Iris pigment epithelial cell (primary cell): ENCODE measurements at places on chromosomes 16 and 17.

DNA sequence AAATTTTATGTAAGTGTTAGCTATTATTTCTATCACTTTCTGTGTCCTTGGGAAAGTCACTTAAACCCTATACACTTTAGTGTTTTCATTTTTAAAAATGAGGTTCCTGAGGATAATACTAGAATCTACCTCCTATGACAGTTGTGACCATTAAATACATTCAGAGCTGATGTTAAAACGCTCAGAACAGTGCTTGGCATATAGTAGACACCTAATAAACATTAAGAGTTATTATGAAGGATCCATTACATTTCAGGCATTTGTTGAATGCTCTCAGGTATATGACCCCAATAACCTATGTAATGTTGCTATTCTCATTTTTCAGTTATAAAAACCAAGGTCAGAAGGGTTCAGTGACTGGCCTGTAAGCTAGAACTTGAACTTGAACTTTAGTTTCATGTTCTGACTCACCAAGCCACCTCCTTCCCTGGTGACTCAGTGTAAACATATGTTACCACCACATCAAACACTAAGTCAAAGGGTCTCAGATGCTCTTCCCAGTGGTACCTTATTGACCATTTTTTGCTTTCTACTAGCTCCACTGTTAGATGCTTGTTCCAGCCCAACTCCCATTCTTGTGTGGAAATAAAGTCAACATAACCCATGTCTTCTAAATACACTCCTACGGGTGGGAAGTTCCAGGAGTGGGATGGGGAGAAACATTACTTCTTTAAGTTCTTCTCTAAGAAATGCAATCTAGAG, 47.6 kb downstream of the HSD17B2 start:
- DNase-seq: peak; percentile 39

DNA sequence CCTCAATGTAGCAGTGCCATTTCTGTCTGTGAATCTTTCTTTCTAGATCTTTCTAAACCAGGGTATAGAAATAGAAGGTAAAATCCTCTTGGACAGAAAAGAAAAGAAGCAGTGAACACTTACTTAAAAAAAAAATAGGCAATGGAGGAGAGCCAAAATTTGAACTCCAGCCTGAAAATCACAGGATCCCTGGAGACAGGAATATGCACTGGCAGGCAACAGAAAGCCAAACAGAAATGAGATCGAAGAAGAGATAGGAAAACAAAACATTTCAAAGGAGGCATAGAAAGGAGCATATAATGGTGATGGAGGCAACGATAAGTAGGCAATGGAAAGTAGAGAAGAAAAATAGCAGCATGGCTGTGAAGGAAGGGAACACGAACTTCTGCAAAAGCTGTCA, 253.7 kb upstream of the HSBP1 start:
- no peak for DNase-seq

DNA sequence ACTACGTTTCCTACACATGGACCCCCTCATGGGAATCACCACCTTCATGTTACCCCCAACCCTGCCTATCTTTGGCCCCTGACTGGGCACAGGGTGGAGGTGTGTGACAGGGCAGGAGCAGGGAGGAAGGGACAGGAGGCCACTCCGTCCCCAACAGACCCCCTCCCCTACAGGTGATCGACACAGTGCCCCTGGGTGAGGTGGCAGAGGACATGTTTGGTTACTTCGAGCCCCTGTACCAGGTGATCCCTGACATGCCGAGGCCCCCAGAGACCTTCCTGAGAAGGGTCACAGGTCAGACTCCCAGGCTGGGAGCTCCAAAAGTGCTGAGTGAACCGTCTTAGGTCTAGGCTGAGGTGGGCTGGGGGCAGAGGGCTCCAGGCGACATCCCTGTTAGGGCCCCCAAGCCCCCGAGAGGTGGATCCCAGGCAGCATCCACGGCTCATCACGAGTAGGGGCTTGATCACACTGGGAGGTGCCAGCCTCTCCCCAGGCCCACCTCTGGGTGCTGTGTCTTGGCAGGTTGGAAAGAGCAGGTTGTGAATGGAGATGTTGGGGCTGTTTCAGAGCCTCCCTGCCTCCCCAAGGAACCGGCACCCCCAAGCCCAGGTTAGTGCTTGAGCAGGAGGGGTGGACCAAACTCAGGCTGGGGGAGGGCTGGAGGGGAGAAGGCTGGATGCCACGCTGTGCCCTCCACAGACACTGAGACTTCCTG, 1.5 kb downstream of the ACBD4 start:
- no peak for DNase-seq

GRCh38 chr17:68821860-68822696, 133.1 kb downstream of the ABCA8 start:
- peak; percentile 97 for DNase-seq

DNA sequence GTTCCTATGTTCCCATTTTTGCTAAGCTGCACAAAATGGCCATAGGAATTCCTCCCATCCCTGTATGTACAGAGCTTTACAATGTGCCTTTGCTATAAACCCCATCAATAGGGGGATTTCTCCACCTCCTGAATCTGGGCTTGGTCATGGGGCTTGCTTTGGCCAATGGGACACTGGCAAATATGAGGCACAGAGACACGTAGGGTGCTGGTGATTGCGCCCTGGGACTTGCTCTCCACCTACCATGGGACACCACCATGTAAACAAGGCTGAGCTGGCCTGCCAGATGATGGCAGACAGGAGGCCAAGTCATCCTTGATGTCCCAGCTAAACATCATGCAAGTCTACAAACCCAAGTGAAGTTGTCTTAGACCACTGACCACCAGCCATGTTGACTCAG, 15.3 kb upstream of the ALDH3A1 start:
- DNase-seq: no peak

DNA sequence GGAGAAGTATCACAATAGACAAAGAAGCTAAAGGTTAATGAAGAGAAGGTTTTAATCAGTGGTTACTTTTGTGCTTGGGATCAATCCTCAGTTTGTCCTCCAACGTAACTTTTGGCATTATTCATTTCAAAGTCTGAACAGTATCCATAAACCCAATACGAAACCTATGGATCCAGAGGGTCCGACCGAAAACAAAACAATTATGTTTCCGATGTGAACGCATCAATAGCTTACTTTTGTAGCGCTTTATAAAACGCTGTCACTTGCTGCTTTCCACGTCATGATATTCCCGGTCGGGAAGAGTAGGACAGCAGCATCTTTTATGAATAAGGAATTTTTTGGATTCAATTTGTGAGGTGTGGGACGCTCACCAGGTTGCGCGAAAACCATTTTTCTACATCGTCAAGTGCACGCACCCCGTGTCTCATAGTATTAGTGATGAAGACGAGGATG, 383.8 kb downstream of the ZFHX3 start:
- no peak for DNase-seq

GRCh38 chr16:77062878-77063675, 127.9 kb upstream of the MON1B start:
- DNase-seq: no peak
